Activated T-cell treated with anti-CD3 and anti-CD28 coated beads, Interleukin-2, amount 50 U/mL, for 48 hours (primary cell): ENCODE measurements at places on chromosomes 11 and 22.
A peak's percentile ranks its signal among the peaks of the same experiment; 100 is the strongest.

DNA sequence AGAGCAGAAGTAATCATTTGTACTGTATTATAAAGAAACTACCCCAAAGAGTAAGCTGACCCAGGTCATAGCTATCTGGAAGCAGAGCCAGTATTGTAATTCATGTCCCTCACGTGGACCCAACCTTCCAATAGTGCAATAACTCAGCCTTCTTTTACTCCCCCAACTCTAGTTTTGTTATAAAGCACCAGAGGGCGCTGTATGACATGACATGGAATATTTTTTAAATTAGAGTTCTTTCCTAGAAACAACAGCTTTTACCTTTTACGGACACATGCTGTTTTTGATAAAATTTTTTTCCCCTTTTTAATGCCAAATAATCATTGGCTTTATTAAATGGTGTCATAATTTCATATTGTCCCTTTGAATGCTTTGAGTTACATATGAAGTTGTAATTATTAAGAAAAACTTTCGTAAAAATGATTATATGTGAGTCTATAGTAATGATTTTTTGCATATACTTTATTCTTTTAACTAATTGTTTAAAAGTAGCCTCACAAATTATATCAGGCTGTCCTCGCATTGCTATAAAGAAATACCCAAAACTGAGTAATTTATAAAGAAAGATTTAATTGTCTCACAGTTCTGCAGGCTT is 76.9 kb downstream of the DKK3 start:
- DNase-seq: no peak

DNA sequence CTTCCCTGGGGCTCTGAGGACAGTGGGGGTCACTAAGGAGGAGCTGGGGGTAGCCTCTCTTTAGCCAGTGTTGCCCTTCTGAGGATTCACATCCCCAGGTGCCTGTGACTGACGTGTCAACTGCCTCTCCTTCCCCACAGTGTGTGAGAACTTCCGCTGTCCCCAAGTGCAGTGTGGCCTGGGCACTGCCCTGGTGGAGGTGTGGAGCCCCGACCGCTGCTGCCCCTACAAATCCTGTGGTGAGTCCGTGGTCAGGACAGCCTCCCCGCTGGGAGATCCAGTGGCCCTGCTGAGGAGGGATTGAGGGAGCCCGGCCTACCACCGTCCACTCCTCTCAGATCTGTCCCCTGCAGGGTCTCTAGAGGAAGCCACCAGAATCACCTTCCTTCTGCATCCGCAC is 81.1 kb upstream of the MYOD1 start:
- DNase-seq: no peak

DNA sequence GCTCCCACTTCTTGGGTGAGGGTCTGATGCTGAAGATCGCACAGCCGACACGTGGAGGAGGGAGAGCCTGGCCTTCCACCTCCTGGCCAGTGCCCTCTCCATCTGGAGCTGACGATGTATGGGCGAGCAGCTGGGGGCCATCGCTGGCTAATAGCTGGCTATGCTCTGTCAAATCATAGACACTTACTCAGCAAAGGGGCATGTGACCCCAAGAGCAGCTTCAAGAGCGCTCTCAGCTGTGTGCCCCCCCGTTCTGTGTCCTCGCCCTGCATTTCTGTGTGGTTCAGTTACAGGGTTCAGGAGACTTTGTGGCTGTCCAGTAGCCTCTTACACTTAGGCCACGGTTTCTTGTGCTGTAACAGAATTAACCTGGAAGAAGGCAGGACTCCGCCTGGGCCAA is 26.4 kb downstream of the FBLN1 start:
- DNase-seq: no peak

- DNase-seq: peak; percentile 25
These were observed 921 bp downstream of the TESMIN start for GRCh38 chr11:68750195-68751003.

DNA sequence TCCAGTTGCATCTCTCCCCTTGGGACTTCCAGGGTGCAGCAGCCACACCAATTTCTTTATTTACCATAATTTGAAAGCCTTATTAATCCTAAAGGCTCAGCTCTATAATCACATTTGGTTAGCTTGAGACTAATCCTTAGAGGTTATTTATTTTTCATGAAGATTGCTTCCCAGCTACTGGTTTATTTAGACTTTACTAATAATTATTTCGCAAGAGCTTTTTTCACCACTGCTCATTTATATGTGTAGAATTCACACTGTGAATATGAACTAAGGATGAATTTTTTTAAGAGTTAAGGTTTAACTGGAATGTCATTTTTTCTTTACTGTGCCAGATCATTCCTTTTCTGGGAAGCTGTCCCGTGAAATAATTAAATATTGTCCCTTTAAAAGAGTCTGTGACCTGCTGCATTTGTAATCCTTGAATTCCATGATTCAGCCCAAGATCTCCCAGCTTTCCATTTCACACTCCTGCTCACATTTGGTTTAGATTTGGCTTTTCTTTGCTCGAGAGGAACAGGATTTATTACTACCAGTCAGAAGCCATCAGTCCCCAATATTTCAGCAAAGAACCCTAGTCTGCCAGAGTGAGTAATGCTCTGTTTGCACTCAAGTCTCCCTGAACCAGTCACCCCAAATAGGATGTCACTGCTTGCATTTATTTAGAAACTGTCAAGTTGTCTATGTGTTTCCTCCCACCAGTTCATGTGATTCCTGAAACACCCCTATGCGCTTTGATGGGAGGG is 4.4 kb upstream of the CD44 start:
- no peak for DNase-seq
